ENCODE measurements at places on chromosomes 3 and 15.

- DNase-seq, result no peak
Measured at GRCh38 chr15:53618461-53618860, 141.0 kb downstream of the WDR72 start.

DNA sequence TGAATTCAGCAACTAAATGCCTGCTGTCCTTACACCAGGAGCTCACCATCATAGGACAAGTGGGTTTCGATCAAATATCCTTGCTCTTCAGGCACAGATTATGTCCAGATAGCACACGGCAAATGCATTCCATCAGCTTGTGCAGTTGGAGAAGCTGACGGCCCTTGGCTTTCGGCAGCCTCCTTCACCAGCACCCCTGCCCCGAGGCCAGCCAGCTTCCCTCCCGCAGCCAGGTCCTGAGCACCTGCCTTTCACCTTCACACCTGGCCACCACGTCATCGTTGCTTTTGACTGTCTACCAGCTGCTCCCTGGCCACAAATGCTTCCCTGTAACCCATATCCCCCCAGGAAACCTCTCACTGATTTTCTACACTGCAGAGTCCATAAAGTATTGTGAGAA, 355.5 kb downstream of the OCA2 start:
- no peak for DNase-seq

- DNase-seq, result no peak
Measured at GRCh38 chr3:36166477-36166876, 213.8 kb upstream of the STAC start.

DNA sequence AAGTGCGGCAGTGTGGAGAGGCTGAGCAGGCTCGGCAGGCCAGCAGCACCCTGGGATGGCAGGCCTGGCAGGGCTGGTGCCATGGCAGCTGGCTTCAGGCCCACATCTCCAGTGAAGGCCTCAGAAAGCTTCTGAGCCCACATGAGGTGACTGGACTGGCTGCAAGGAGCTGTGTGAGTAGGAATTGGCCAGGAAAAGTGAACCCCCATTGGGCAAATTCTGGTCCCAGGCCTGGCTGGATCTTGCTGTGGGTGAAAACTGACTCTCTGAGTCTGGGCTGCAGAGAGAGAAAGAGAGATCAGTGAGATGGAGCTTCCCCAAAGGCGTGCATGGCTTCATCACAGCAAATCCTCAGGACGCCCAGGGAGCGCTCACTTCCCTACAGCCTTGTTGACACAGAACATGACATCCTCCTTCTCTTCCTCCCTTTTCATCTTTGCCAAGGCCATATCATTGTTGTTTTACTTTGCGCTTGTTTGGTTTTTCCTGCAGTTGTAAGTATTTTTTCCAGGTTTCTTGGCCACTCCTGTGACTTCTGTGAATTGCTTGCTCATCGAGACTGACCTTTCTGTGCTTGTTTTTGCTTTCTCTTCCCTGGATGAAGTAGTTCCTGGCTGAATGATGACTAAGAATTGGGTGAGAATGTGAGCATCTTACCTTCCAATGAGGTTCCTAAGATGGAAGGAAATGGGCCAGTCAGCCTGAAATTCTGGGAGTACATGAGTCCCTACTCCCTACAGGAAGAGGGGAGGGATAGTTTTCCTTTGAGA, 299.1 kb downstream of the TLE3 start:
- DNase-seq, result no peak

Measured in stimulated activated CD4-positive, alpha-beta T cell treated with anti-CD3 and anti-CD28 coated beads, Interleukin-2, amount 100 ng/mL, for 48 hours (primary cell).